Sigmoid colon (tissue), 7 donors: ENCODE measurements at places on chromosomes 12 and 14. TPM values are rescaled to one million over a fixed set of nuclear protein-coding genes. Genes with fewer than 3 reads are reported as not detected.

The CCDC92 gene
- 30.0 TPM for total RNA-seq

DNA sequence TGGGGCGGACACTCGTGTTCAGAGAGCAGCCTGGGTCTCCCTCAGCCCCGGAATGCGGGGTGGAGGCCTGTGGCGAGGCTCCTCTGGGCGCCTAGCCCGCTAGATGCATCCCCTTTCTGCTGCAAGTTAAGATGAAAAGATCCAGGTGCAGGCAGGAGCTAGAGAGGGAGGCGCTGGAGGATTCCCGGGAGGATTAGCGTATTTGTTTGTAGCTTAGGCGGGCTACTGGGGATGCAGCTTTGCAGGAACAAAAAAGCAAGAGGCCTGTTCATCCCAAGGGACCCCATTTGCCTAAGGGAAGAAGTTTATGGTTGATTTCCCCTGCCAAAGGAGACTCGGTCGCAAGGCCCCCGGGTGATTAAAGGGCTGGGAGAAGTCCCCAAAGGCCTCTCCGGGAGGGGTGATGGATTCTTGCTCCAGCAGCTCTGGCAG, 824 bp downstream of the CCDC177 start:
- DNase-seq = no peak
- peaks cover 38% of the 10 kb centered on the region for H3K4me1 ChIP-seq
- no peak overlapping the region for H3K27ac ChIP-seq
- H3K27me3 ChIP-seq = peaks cover 37% of the 10 kb centered on the region
- no peaks in the 10 kb centered on the region for H3K36me3 ChIP-seq

- H3K27ac ChIP-seq = no peak overlapping the region
- no peak overlapping the region for H3K4me3 ChIP-seq
- H3K36me3 ChIP-seq = no peaks in the 10 kb centered on the region
- no peak for DNase-seq
- no peaks in the 10 kb centered on the region for H3K27me3 ChIP-seq
Measured at GRCh38 chr14:30974628-30975027, 50.8 kb upstream of the AP4S1 start.

GRCh38 chr14:50542941-50543418, 10.6 kb upstream of the MAP4K5 start:
- no peak overlapping the region for H3K27ac ChIP-seq
- H3K4me3 ChIP-seq = no peak overlapping the region
- no peaks in the 10 kb centered on the region for H3K36me3 ChIP-seq

The CPNE6 gene
- total RNA-seq = 1.8 TPM

DNA sequence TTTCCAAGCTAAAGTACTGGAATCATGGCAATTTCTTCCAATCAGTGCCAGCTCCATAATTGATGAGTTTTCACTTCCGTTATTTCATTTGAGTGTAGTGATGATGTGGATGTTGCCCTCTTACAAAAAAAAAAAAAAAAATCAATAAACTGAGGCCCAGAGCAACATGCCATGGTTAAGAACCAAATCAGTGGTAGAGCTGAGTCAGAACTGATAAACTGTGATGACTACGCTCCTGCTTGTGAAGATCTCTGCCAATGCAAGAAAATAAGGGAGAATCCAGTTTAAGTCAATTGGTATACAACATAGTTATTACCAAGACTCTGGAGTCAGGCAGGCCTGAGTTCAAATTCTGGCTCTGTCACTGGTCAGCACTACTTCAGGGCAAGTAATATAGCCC, 102.7 kb downstream of the GPR135 start:
- no peak for DNase-seq
- no peak overlapping the region for H3K4me3 ChIP-seq
- H3K4me1 ChIP-seq = no peaks in the 10 kb centered on the region
- H3K36me3 ChIP-seq = peaks cover 14% of the 10 kb centered on the region
- peak overlapping the region; percentile 79 for H3K27ac ChIP-seq

GRCh38 chr14:99586054-99586760, 17.8 kb downstream of the CCDC85C start:
- H3K27ac ChIP-seq = peak overlapping the region; percentile 86
- no peaks in the 10 kb centered on the region for H3K27me3 ChIP-seq
- peaks cover 69% of the 10 kb centered on the region for H3K4me1 ChIP-seq
- no peak overlapping the region for H3K4me3 ChIP-seq
- no peak for DNase-seq

The GPR135 gene
- 5.2 TPM for total RNA-seq
